Epithelial cell of esophagus (primary cell): ENCODE measurements at places on chromosomes 1 and 21.

GRCh38 chr1:28779751-28780408, 32.1 kb upstream of the OPRD1 start:
- no peak for DNase-seq

DNA sequence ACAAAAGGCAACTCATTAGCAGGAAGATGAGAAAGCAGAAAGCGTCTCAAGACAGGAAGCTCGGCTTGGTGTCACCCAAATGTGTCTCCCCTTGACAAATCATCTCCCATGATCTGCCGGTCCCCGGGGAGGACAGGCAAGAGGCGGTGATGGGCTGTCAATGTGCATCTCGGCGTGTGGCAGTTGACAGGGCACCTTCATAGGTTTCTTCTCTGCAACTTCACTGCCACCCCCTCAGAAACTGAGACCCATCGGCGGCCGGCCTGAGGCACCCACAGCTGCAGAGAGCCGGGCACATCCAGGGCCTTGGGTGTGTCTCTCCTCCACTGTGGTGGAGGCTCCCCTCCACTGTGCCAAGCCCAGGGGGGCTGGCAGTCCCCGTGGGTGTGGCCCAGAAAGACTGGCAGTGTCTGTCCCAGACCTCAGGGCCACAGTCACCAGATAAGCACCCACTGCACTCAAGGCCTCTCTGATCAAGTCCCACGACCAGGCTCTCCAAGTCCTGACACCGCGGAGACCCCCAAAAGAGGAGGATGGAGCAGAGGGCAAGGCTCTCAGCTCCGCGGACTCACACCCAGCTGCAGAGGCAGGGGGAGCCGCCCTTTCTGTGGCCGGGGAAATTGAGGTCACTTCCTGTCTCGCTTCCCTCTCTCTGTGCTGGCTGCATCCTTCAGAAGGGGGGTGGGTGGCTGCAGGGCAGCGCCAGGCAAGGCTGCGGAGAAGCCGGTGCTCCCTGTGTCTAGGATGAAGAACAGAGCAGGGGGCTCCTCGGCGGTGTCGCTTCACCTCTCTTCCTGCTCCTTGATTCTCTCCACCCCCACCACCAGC, 39.6 kb upstream of the LBR start:
- DNase-seq = no peak

- DNase-seq = no peak
Observed at GRCh38 chr1:26616881-26617280, 78.9 kb upstream of the ARID1A start.

- DNase-seq = no peak
Observed at GRCh38 chr1:32241001-32241763, 5.8 kb upstream of the FAM167B start.

DNA sequence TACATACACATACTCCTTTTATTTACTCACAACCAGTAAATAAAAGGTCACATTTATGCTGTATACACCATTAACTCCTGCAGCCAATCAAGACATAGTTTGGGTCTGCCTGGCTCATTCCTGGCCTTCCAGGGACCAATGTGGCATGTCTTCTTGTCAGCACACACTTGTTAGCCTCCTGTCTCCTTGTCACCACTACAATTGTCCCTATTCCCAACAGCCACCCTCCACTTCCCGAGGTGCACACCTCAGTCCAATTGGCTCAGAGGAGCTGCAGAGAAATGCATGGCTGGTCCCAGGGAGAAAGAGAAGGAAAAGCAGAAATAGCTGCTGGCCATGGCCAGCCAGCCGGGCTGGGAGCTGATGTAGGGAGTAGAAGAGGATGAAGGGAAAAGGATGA, 116.9 kb downstream of the PLXNA2 start:
- no peak for DNase-seq

DNA sequence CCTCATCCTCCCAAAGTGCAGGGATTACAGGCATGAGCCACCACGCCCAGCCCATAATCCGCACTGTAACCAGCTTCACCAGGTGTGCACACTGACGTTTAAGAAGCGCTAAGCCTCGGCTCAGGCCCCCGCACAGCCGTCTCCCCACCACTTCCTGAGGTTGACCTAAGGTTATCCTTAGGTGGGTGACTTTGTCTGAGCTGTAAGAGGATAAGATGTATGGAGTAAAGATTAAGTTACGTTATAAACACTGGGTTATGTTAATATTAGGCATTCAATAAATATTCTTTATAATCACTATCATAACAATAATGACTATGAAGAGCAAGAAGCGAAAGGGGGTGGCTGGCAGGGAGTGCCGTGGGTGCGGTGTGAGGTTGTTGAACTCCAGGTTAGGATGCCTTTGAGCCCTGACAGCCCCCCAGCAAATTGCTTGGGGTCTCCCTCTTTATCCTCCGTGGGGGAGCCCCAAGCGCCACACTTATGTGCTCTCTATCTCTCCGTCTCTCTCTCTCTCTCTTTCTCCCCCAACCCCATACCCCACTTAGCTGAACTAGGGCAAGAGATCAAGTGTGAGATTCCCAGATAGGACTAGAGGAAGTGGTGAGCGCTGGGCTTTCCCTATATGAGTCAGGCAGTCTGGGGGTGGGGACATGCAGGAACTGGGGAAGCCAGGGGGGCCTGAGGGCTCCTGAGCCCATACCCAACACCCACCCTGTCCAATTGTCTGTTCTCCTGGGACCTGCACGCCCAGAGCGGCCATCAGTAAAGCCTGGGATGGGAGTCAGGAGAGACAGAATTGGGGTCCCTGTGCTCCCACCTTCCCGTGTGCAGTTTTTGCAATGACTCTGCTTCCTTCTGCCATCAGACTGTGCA, 7.6 kb downstream of the EFHD2 start:
- peak; percentile 86 for DNase-seq

DNA sequence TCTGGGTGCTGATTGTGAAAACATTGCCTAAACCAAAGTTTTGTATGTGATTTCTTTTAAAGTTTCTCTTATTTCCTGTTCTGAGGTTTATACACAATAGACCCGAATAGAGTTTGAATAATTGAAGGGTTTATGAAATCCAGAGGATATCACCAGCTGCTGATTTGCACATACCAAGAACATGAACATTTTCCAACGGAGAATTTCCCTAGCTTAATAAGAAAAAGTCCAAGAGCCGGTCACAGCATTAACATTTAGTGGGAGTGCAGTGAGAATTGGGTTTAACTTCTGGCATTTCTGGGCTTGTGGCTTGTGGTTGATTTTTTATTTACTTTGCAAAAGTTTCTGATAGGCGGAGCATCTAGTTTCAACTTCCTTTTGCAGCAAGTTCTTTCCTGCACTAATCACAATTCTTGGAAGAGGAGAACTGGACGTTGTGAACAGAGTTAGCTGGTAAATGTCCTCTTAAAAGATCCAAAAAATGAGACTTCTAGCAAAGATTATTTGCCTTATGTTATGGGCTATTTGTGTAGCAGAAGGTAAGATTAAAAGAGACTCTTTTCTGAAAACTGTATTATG, at the start of gene CFH:
CFH (plus strand) TSS at position 407 of the 579 bp plus-strand sequence; CDS start at position 482, 75 bp downstream.
- peak; percentile 55 for DNase-seq

DNA sequence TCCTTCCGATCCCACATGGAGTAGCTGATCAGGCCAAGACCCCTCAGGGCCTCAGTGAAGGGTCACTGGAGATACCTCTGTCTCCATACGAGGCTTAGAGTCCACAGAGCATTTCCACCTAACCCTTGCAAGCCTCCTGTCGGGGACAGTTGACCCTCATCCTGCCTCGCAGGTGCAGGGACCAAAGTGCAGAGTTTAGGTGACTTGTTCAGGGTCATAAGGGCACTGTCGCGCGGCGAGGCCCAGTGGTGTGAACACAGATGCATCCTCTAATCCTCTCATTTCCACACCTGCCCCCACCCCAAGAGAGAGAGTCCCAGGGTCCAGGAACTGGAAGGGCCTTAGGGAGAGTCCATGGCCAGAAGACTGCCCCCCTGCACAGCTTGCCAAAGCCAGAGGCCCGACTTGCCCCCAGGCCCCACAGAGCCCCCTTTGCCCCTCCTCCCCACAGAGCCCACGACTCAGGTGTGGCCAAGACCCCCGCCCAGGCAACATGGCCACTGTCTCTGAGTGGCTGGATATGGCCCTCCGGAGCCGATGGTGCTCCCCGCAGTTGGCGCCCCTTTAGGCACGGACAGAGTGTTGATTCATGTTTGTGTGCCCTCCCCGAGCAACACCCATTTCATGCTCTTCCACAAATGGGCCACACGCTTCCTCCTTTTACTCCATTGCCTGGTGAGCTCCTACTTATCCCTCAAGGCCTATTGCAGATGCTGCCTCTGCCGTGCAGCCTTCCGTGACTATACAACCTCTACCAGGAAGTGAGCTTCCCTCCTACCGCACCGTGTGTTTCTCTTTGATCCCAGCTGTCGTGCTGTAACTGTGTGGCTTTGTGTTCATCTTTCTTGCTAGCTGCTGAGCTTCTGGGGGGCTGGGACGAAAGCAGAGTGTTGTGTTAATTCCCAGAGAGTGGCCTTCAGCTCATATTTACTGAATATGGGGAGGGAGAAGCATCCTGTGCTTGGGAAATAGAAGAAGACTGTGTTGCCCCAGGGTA, 1.7 kb downstream of the TRPM2 start:
- DNase-seq = no peak

- no peak for DNase-seq
Observed at GRCh38 chr1:15758953-15759661, 512 bp downstream of the FBLIM1 start.

GRCh38 chr1:208024406-208024805, 113.5 kb upstream of the CD34 start:
- peak; percentile 36 for DNase-seq

DNA sequence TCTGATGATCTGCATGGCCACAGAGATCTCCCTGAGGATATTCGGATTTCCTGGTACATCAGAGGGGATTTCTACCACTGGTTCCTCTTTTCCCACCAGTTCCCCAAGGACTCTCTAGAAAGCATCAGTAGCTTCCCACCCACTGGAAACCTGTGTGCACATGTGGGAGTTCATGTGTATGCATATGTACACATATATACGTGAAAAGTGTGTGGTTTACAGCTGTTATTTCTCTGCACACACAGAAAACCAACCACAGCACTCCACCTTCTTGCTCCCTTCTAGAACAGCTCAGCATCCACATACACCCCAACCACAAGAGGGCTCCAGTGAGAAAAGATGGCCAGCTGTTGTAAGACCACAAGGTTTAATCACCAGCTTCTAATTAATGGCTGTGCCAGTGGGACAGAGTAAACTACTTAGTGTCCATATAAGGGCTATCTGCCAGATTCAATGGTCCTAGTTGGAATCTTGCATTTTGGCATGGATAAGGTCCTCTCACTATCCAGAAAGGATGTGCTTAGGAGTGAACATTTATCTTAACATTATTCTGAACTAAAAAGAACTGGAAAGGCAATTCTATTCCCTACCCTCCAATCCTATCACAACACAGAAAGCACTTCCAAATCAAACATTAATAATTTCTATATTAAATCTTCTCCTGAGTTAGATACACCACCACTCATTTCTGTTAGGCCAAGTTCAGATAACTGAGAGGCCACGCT, 24.1 kb downstream of the GPR3 start:
- peak; percentile 81 for DNase-seq

- peak; percentile 80 for DNase-seq
Observed at GRCh38 chr1:78672428-78672827, 22.8 kb downstream of the IFI44 start.

DNA sequence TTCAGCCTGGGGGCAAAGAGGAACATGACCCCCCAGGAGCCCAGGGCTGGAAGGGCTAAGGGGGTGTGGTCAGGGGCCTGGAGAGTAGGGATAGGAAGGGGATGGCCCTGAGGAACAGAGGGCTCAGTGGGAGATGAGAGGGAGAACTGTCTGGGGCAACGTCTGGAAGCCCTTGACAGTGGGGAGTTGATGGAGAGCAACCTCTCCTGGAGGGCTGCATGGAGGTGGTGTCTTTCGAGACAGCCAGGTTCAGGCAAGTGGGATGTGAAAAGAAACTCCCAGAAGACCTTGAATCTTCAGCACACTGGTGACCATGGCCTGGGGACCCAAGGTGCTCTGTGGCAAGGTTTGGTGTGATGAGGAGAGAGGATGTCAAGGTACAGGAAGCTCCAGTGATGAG, 54.2 kb upstream of the RUNX3 start:
- no peak for DNase-seq

DNA sequence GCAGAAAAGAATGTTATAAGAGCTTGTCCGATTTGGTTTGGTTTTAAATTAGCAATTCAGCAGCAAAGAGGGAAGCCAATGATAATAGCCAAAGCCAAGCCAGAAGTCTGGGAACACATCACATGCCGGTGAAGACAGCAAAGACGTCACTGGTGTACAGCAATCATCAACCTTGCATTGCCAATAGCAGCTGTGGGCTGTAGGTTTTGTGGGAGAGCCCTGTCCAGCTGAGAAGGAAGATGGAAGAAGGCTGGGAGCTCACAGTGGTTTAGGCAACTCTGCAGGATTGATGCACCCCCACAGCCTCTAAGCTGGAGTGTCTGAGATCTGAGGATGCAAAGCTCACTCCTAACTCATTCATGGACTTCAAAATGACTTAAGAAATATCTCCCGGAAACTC, 338.7 kb downstream of the SIPA1L2 start:
- DNase-seq = no peak

DNA sequence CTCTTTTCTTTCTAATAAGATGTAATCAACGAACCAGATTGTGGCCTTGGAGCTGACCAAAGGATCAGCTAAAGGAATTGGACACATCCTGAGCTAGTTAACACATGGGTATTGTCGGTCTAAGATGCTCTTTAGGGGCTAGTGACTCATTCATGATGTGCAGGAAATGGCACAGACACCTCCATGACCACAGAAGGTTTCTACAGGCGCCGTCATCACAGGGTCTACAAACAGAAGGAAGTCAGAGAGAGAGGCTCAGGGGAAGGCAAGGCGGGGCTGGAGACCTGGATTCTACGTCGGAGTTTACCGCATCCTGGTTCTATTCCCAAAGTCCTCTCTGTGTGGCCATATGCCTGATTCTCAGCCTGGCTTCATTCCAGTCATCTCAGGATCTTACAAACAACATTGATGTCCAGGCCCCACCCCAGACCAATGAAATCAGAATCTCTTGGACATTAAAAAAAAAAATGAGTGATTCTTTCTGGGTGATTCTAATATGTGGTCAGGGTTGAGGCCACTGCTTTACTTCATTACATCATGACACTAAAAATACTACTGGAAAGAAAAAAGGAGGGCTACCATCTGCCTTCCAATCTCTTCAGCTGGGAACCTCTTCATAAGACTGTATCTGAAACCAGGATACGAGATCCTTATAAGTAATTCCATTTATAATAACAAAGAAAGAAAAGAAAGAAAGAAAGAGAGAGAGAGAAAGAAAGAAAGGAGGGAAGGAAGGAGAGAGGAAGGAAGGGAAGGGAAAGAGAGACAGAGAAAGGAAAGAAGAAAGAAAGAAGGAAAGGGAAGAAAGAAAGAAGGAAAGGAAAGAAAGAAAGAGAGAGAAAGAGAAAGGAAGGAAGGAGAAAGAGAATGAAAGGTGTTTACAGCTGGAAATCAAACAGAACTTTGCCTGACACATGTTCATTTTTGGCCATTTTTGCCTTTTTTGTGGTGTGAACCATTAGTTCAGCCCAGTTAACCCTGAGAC, 11.6 kb upstream of the KCNJ15 start:
- DNase-seq = peak; percentile 88

DNA sequence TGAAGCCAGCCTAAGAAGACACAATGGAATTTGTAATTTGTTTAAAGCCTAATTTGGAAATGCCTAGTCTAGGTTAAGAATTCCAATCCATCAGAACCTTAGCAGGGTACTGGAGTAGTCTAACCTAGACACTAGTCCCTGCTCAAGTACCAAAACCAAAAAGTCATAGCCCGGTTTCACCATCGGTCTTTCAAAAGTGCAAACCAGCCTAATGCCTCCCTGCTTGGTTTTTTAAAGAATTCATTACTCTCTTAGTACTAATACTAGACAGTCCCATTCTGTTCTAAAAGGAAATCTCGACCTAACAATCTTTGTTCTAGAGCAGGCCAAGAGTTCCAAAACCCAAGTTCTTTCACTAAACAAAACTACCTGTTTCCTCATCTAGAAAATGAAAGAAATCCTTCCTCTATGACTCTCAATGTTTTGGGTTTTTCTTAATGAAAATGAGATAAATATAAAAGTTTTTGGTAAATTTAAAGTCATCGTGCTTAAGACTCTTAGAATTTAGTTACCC, 2.6 kb downstream of the PUM1 start:
- no peak for DNase-seq
